Activated CD8-positive, alpha-beta memory T cell treated with anti-CD3 and anti-CD28 coated beads for 1 hour (primary cell): ENCODE measurements at places on chromosomes 1 and 21.
A peak's percentile ranks its signal among the peaks of the same experiment; 100 is the strongest.

DNA sequence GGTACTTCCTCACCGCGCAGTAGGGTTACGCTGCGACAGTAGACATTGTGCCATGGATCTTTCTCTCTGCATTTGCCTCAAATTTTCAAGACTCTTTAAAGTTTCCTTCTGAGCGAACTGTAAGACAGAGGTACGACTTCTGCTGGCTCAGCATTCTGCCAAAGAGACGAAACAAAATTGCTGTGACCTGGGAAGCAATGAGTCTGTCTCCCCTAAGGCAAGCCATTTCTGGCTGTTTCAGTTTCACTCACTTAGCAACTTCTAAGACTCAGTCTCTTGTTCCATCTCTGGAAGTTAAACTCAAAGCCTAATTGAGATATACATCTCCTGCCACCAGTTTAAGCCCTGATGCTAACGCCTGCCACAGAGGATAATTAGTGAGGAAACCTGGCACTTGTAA, 510.9 kb upstream of the DAB1 start:
- DNase-seq, result no peak

GRCh38 chr1:9181176-9181906, 52.4 kb upstream of the GPR157 start:
- DNase-seq, result peak; percentile 70

DNA sequence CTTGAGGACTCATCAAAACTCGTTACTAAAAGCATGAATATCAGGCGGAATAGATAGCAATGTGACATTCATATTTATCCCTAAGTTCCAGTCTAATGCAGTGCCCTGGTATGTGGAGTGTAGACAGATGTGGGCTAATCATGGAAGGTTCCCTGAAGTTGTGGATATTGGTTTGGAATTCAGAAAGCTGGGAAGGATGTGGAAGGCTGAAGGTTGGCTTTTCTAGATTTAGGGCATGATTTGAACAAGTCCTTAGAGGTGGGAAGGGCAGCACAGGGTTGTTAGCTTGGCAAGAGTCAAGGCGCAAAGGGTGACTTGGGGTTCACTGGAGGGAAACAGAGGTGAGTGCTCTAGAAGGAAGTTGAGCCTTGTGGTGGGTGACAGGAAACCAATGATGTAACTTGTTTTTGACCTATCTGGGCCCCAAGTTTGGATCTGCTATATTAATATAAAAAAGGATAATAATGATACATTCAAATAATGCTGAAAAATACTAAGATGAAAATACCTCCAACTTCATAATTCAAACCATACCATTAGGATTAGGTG, 21.9 kb downstream of the LGALS8 start:
- DNase-seq, result no peak

GRCh38 chr1:187013582-187014200, 184.9 kb downstream of the PLA2G4A start:
- DNase-seq, result no peak

DNA sequence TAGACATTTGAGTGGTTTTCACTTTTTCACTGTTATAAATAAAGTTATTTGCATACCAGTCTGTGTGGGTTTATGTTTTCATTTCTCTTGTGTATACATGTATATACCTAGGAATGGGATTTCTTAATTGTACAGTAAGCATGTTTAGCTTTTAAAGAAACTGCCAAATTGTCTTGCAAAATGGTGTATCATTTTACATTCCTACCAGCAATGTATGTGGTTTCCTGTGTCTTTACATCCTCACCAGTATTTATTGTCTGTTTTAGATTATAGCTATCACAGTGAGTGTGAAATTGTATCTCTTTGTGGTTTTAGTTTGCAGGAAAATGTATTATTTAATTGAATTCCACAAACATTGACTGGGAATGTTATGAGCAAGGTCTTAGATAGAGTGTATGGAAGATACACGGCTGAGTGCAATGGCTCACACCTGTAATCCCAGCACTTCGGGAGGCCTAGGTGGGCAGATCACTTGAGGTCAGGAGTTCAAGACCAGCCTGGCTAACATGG, 57.3 kb downstream of the MACF1 start:
- DNase-seq, result no peak

GRCh38 chr1:174258148-174258550, 98.8 kb downstream of the RABGAP1L start:
- DNase-seq, result no peak

- DNase-seq, result no peak
These were observed 5.8 kb upstream of the ALDH4A1 start for GRCh38 chr1:18907917-18908845.

DNA sequence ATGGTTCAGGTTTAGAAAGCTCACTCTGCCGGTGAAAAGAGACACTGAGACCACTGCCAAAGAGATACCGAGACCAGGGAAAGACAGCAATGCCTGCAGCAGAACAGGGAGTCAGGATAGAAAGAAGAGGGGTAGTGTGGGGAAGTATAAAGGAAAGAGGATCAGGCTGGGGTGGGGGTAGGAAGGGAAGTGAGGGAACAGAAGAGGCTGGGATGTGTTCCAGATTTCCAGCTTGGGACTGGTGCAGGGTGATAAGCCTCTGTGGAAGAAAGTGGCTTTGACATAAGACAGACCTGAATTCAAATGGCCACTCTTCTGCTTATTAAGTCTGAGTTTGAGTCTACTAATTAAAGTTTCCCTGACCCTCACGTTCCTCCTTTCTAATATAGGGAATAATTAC, 105.9 kb downstream of the PIK3R3 start:
- no peak for DNase-seq

GRCh38 chr1:97870589-97870988, 50.2 kb downstream of the DPYD start:
- no peak for DNase-seq

DNA sequence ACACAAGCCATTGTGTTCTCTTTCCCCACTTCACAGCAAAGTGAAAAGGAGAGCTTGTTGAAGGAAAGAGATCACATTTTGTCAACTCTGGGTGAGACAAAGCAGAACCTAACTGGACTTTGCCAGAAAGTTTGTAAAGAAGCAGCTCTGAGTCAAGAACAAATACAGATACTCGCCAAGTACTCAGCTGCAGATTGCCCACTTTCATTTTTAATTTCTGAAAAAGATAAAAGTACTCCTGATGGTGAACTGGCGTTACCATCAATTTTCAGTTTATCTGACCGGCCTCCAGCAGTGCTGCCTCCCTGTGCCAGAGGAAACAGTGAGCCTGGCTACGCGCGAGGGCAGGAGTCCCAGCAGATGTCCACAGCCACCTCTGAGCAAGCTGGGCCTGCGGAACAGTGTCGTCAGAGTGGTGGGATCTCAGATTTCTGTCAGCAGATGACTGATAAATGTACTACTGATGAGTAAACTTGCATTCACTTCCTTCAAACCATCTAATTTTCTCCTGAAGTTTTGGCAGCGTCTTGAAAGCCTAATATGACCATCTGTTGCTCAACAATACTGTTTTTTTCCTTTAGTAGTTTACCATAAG, 43.7 kb downstream of the BACH1 start:
- DNase-seq, result no peak

DNA sequence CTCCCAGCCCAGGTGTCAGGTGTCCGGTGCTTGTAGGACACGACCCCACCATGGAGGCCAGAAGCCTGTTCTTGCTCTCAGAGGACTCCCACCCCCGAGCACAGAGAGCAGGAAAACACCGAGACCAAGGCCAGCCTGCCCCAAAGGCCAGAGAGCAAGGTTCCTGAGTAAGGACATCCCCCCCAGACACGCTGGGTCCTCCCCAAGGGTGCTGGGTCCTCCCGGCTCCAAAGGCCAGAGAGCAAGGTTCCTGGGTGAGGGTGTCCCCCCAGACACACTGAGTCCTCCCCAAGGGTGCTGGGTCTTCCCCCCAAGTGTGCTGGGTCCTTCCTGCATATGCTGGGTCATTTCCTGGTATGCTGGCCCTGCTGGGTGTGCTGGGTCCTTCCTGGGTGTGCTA, 40.0 kb downstream of the MEGF6 start:
- no peak for DNase-seq

DNA sequence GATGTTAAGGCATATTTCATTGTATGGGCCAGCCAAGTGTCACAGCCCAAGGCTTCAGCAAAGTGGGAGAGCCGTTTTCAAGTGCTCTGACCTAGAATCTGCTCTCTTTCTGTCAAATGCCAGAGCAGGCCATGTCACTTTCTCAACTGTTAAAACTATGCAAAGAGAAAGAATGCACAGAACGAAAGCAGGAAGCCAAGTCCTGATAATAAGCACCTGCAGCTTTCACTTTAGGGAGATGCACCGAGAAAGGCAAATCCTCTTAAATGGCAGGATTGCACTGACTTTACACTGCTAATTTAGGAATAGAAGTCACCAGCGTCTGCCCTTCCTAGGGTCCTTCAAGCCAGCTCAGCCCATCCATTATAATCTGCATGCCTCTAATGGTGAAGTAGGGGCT, 49.2 kb upstream of the NTPCR start:
- DNase-seq, result no peak

- no peak for DNase-seq
These were observed 278.5 kb downstream of the LRRC7 start for GRCh38 chr1:69846267-69846666.

DNA sequence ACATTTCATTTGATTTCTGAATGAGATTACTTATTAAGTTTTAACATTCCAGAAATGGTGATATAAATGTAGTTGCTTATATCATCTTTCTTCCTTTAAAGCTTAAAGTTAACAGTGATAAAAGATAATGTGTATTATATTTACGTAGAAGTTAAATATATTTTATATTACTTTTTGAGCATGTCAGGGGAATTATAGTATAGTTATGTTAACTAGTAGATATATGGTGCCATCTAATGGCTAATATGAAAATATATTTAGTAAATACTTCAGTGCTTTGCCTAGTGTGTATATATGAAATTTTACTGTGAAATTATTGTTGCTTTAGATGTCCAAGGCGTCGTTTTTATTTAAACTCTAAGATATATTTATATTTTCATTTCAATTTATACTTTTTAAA, 51.5 kb downstream of the SYT14 start:
- DNase-seq, result no peak

GRCh38 chr1:54135436-54136120, 17.2 kb downstream of the CDCP2 start:
- no peak for DNase-seq

- DNase-seq, result no peak
These were observed 5.3 kb upstream of the EVA1B start for GRCh38 chr1:36328713-36329112.

DNA sequence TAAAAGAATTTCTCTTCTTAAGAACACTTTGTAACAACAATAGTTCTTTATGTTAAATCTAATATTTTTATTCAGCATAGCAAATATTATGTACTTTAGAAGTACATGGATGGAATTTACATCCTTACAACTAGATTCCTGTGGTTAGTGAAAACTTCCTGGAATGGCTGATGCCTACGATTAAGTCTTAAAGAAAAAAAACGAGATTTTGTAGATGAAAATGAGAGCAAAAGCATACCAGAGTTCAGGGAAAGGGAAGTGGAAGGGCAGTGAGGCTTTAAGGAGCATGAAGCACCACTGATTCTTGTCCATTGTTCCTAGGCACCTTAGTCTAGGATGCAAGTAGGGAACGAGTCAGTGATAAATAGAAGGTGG, 26.7 kb downstream of the CFH start:
- DNase-seq, result no peak

DNA sequence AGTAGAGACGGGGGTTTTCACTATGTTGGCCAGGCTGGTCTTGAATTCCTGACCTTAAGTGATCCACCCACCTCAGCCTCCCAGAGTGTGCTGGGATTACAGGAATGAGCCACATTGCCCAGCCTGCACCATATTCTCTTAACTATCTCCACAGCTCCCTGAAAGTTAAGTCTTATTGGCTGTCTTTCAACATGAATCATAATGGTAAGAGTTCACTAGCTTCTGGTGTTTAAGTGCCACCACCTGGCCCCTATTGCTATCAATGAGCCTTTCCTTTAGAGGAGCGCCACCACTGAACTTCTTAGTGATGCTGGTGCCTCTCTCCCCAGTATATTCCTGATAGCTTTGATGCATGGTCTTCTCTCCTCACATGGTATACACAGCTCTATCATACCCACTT, 15.7 kb downstream of the ZFYVE9 start:
- DNase-seq, result no peak

DNA sequence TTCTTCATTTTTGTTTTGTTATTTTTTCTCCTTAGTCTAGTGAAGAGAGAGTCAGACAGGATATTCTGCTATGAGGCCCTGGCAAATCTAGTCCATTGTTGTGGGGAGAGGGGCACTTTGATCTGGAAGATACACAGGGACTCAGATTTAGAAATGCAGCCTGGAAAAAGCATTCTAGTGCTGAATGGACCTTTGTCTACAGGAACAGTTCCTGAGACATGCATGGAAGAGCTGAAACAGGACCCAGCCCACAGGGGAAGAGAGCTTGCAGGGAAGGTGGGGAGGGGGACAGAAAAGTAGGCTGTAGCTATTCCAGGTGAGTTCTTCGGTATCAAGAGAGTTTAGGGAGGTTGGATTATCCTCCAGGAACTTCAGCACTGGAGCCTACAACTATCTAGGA, 98.5 kb downstream of the AKT3 start:
- DNase-seq, result no peak

- DNase-seq, result no peak
These were observed 580.1 kb upstream of the ADGRL2 start for GRCh38 chr1:81220614-81221071.

GRCh38 chr1:89844860-89845259, 24.0 kb downstream of the LRRC8D start:
- no peak for DNase-seq

DNA sequence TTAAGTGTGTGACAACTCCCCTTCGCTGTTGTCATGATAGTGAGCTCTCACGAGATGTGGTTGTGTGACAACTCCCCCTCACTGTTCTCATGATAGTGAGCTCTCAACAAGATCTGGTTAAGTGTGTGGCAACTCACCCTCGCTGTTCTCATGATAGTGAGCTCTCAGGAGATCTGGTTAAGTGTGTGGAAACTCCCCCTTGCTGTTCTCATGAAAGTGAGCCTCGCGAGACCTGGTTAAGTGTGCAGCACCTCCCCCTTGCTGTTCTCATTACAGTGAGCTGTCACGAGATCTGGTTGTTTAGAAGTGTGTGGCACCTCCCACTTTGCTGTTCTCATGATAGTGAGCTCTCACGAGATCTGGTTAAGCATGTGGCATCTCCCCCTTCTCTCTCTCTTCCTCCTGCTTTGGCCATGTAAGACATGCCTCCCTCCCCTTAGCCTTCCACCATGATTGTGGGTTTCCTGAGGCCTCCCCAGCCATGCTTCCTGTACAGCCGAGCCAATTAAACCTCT, 25.1 kb upstream of the LSS start:
- DNase-seq, result no peak

DNA sequence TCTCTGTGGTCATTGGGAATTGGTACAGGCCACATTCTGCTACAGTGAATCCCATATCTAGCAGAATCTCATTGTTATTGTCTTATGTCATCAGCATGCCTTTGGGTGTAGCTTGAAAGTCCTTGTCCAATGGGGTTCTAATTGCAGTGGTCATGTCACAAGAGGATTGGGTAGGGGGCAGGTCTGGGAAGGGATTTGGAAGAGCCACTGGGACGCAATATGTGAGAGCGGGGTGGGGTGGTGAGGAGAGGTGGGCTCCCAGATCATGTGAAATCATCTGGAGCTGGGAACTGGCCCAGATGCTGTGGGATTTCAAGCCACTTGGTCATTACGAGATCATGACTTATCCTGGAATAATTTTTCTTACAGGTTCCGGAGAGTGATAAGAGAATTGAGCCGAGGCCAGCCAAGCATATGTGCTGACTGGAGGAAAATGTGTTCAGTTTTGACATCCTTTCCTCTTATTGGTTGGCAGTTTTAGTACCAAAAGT, 16.3 kb downstream of the CNIH3 start:
- DNase-seq, result no peak
